ENCODE measurements at places on chromosomes 7 and 10. TPM values are rescaled to one million over a fixed set of nuclear protein-coding genes. Genes with fewer than 3 reads are reported as not detected.

Gene NUTM2E
- total RNA-seq = not detected

Gene ANKRD30A
- total RNA-seq = not detected

Gene DOCK4
- total RNA-seq = 16.8 TPM

Gene INPP5F
- total RNA-seq = 4.0 TPM

Gene PRKG1
- total RNA-seq = 28.1 TPM

Gene SAMD9L
- total RNA-seq = 3.8 TPM

Gene ZP3
- total RNA-seq = 0.46 TPM

Gene MKRN1
- total RNA-seq = 99.0 TPM

- no peak for DNase-seq
Observed at GRCh38 chr7:26616235-26616634, 248.2 kb downstream of the SKAP2 start.

DNA sequence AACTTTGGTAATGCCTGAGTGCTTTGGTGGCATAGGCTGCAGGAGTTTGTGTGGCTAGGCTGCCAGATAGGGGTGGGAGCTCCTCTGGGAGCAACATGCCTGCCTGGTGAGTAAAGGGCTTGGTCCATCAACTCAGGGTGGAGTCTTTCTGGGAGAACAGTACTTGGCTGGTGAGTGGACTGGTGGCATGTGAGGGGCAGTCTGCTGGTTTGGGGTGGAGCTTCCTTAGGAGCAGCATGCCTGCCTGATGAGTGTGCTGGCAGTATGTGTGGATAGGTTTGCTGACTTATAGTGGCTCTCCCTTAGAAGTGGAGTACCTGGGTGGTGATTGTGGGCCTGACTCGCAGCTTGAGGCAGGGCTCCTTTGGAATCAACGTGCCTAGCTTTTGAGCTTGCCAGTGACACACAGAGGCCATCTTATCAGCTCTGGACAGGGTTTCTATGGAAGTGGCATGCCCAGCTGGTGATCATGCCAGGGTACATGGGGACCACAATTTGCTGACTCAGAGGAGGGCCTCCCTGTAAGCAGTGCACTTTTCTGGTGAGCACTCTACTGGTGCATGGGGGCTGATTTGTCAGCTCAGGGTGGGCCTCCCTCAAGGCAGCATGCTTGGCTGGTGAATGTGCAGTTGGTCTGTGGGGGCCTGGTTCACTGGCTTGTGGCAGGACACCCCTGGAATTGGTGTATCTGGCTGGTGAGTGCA is 35.0 kb upstream of the SRI start:
- DNase-seq = no peak

- no peak for DNase-seq
Observed at GRCh38 chr10:21797984-21798765, 205.4 kb downstream of the DNAJC1 start.

DNA sequence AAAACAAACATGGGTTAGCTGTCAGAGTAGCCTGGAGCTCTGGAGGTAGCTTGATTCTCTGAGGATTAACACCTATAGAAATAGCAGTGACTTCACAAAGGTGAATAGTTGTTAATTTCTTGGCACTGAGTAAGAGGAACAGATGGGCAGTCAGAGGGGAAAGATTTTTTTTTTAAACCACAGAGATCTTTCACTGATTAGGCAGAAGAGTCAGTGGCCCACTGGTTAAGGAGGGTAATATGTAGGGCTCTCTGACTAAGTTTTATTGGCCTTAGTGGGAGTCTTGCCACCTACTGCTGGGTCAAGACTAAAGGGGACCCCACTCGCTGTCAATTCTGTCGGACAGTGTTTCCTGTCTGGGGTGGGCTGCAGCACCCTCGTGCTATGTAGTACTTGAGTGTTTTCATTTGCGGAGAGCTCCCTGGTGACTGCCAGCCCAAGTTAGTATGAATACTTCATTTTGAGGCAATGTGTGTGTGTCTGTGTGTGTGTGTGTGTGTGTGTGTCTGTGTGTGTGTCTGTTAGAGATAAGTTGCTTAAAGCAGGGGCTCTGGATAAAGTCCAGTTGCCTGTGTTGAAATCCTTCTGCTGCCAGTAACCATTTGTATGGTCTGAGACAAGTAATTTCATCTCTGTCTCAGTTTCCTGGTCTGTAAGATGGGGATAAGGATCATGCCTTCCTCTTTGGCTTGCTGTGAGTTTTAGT is 145.2 kb downstream of the ARID5B start:
- no peak for DNase-seq

- no peak for DNase-seq
Observed at GRCh38 chr7:43572516-43573049, 10.3 kb upstream of the STK17A start.

GRCh38 chr7:77181015-77181595 is 18.5 kb downstream of the FGL2 start:
- no peak for DNase-seq

DNA sequence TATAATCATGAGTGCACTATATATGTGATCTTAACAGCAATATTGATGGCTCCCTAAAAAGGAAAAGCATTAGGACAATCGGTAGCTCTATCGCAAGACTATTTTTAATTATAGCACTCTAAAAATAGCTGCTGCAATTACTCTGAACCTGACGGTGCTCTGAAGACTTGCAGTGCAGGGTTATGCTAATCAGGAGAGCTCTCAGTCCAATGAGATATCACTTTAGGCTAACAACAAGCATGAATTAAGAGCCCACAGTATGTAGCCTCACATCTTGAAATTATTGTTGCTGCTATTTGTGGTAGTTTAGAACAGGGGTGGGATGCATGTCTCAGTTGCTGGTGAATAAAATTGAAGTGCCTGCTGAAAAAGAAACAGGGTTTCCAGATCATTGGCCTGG is 515.8 kb upstream of the AKR1E2 start:
- no peak for DNase-seq

DNA sequence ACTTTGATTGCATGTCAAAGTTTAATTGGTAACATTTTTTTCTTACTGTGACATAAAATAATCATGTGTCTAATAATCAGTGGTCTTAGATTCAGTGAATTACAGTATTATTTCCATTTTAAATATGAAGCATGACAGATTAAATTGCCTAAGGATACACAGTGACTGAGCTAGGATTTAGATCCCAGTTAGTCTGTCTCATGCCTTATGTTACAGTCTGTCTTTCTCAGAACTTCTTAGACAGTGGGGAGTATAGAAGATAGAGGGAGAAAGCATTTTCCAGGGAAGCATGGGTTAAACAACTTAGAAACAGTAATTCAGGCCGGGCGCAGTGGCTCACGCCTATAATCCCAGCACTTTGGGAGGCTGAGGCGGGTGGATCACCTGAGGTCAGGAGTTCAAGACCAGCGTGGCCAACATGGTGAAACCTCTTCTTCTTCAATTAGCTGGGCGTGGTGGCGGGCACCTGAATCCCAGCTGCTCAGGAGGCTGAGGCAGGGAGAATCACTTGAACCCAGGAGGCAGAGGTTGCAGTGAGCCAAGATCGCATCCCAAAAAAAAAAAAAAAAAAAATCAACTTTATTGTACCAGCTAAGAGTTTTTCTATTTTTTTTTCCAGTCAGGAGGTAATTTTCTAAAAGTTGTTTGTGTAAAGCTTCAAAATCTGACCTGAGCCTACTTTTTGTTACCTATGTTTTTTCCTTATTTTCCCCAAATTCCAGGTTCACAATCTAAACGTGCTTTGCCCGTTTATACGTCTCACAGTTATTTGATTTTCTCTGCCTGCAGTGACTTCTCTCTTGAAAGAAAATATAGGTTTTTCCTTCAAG is 3.3 kb downstream of the CASD1 start:
- no peak for DNase-seq

Measured in Right ventricle myocardium inferior (tissue), 1 donor.